ENCODE measurements at places on chromosomes 5 and 9.
A peak's percentile ranks its signal among the peaks of the same experiment; 100 is the strongest.

- no peak for DNase-seq
Measured at GRCh38 chr5:4699592-4699991, 440.5 kb upstream of the ADAMTS16 start.

- DNase-seq = peak; percentile 31
Measured at GRCh38 chr5:39980056-39980455, 555.3 kb upstream of the DAB2 start.

- DNase-seq = no peak
Measured at GRCh38 chr5:55222092-55222984, 4.8 kb downstream of the MCIDAS start.

GRCh38 chr9:130254747-130255630, 10.6 kb upstream of the HMCN2 start:
- DNase-seq = no peak

DNA sequence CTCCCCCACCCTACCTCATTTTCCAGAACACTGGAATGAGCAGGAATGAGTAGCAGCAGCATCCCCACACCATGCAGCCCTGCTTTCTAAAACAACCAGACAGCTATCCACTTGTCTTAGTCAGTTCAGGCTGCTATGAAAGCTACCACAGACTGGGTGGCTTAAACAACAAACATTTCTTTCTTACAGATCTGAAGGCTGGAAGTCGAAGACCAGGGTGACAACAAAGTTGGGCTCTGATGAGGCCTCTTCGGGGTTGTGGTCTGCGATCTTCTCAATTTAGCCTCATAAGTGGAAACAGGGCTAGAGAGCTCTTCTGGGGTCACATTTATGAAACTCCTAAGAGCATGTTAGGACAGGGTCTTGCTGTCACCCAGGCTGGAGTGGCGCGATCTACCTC, 38.9 kb downstream of the LPAR1 start:
- no peak for DNase-seq

GRCh38 chr5:115510145-115510645, 34.4 kb downstream of the FEM1C start:
- no peak for DNase-seq

DNA sequence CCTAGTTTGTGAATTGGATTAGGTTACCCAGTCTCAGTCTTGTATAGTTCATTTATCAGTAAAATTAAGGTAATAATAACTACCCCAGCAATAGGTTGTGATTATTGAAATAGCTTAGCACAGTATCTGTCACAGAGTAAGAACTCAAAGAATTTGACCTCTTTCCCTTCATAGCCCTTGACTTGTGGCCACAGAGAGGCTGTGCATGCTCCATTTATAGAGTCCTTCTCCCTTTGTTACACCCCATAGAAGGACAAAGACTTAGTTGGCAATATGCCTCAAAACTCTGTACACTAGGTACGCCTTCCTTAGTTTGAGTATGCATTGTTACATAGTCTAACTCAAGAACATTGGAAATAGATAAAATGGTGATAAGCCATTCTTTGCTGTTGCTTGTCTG, 257.2 kb downstream of the KCTD16 start:
- DNase-seq = peak; percentile 14

GRCh38 chr9:135139366-135139959, 52.0 kb downstream of the OLFM1 start:
- DNase-seq = no peak

- DNase-seq = no peak
Measured at GRCh38 chr5:178632285-178632684, 5.4 kb upstream of the CLK4 start.

- DNase-seq = no peak
Measured at GRCh38 chr5:95448789-95449188, 57.6 kb downstream of the FAM81B start.

GRCh38 chr9:118652912-118653311, 716.3 kb downstream of the BRINP1 start:
- no peak for DNase-seq

GRCh38 chr9:127130661-127131538, 8.5 kb upstream of the ANGPTL2 start:
- DNase-seq = peak; percentile 94

- DNase-seq = no peak
Measured at GRCh38 chr5:109719978-109720377, 30.3 kb downstream of the MAN2A1 start.

DNA sequence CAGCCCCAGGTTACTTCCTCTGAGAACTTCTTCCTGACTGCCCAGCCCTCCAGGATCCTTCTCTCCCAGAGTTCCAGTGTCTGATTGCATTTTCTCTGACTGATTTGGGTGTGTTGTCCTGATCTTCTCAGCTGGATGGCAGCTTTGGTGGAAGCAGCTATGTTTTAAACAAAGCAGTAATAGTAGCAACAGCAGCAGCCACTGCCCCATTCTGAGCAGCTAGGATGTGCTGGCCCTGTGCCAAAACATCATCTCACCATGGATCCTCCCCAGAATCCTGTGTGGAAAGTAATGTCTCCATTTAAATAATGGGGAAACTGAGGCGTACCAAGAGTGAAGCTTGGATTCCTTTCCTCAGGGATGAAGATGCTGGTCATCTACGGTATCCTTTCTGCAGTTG, 46.4 kb upstream of the PSD2 start:
- peak; percentile 48 for DNase-seq

- DNase-seq = peak; percentile 94
Measured at GRCh38 chr5:124741711-124742496, 4.5 kb downstream of the ZNF608 start.

DNA sequence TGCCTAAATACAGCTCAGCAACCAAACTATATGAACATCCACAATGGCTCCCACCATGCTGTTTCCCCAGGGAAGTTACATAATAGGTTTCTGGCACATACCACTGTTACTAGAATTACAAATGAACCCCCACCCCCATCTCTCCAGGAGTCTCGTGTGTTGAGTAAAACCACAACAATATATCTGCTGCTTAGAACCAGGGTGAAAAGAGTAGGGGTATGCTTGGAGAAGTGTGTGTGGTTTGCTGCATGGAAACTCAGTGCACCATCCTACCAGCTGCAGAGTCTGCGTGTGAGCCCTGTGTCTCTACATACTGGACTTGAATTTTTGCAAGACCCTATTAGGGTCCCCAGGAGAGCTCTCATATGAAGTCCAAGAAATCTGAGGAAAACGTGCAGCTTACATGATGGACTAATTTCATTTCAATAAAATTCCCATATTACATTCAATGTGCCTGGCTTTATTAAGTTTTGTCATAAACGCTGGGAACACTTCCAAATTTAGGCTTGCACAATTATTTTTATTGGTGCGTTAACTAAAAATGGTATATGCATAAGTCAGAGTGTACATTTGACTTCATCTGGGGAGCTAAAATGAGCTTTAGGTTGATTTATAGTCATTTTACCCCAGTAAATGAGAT, 104.5 kb upstream of the NFIB start:
- no peak for DNase-seq

GRCh38 chr9:132008184-132008803, 71.4 kb downstream of the MED27 start:
- DNase-seq = peak; percentile 30
